ENCODE measurements at places on chromosomes 16 and 17.

GRCh38 chr16:56776562-56776961, 46.6 kb downstream of the NUP93 start:
- H3K4me3 ChIP-seq: no peak overlapping the region
- DNase-seq: no peak
- no peaks in the 10 kb centered on the region for H3K36me3 ChIP-seq
- no peaks in the 10 kb centered on the region for H3K27me3 ChIP-seq
- no peak overlapping the region for H3K27ac ChIP-seq
- peaks cover 11% of the 10 kb centered on the region for H3K4me1 ChIP-seq

GRCh38 chr16:73483934-73484711, 436.2 kb upstream of the ZFHX3 start:
- no peaks in the 10 kb centered on the region for H3K27me3 ChIP-seq
- DNase-seq: no peak
- no peaks in the 10 kb centered on the region for H3K36me3 ChIP-seq
- H3K27ac ChIP-seq: no peak overlapping the region
- H3K4me3 ChIP-seq: no peak overlapping the region

GRCh38 chr16:22190081-22190775, 15.8 kb upstream of the EEF2K start:
- H3K27me3 ChIP-seq: no peaks in the 10 kb centered on the region
- no peaks in the 10 kb centered on the region for H3K36me3 ChIP-seq
- DNase-seq: peak; percentile 99

GRCh38 chr17:81387100-81388090, 7.9 kb upstream of the BAHCC1 start:
- DNase-seq: no peak
- peak overlapping the region; percentile 48 for H3K4me3 ChIP-seq
- peaks cover 93% of the 10 kb centered on the region for H3K27me3 ChIP-seq
- no peaks in the 10 kb centered on the region for H3K4me1 ChIP-seq

- no peaks in the 10 kb centered on the region for H3K27me3 ChIP-seq
- DNase-seq: no peak
- H3K4me3 ChIP-seq: no peak overlapping the region
- H3K4me1 ChIP-seq: no peaks in the 10 kb centered on the region
- no peaks in the 10 kb centered on the region for H3K36me3 ChIP-seq
Observed at GRCh38 chr16:83609178-83609577, 198.6 kb upstream of the HSBP1 start.

GRCh38 chr17:81522491-81523401, 5.4 kb upstream of the FSCN2 start:
- H3K36me3 ChIP-seq: no peaks in the 10 kb centered on the region
- peaks cover 21% of the 10 kb centered on the region for H3K27me3 ChIP-seq
- no peak for DNase-seq
- no peak overlapping the region for H3K27ac ChIP-seq
- no peak overlapping the region for H3K4me3 ChIP-seq

- no peak overlapping the region for H3K4me3 ChIP-seq
- no peak overlapping the region for H3K27ac ChIP-seq
- no peaks in the 10 kb centered on the region for H3K4me1 ChIP-seq
- no peaks in the 10 kb centered on the region for H3K27me3 ChIP-seq
- H3K36me3 ChIP-seq: no peaks in the 10 kb centered on the region
Observed at GRCh38 chr17:78414178-78415162, 36.0 kb downstream of the PGS1 start.

DNA sequence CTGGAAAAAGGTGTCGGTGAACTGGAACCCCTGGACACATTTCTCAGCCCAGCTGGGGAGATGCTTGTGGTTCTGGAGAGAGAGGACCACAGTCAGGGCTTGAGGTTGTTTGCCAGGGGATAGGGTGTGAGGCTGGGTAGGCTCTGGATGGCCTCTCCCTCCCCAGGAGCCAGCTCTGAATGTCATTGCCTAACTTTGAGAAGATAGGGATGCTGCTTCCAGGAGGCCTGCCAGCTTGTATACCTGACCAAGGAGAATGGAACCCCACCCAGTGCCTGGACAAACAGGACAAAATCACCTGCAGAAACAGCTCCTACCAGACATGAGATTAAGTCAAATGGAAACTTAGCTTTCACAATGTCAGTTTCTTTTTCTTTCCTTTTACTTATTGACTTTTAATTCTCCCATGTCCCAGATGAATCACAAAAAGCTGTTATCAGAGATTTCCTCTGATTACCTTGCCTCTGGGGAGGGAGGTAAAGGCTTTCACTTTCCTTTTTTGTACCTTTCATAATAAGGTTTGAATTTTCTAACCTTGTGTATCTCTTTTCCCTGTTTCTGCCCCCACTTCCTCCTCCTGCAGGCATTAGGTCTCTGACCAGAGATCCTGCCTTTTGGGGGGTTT, 29.8 kb upstream of the PLLP start:
- DNase-seq: no peak
- peaks cover 11% of the 10 kb centered on the region for H3K4me1 ChIP-seq
- H3K27me3 ChIP-seq: no peaks in the 10 kb centered on the region
- no peaks in the 10 kb centered on the region for H3K36me3 ChIP-seq
- H3K4me3 ChIP-seq: no peak overlapping the region
- no peak overlapping the region for H3K27ac ChIP-seq

GRCh38 chr16:49513040-49513439, 139.4 kb downstream of the C16orf78 start:
- no peaks in the 10 kb centered on the region for H3K4me1 ChIP-seq
- no peak overlapping the region for H3K27ac ChIP-seq
- H3K27me3 ChIP-seq: no peaks in the 10 kb centered on the region
- H3K4me3 ChIP-seq: no peak overlapping the region
- DNase-seq: peak; percentile 18
- H3K36me3 ChIP-seq: no peaks in the 10 kb centered on the region

DNA sequence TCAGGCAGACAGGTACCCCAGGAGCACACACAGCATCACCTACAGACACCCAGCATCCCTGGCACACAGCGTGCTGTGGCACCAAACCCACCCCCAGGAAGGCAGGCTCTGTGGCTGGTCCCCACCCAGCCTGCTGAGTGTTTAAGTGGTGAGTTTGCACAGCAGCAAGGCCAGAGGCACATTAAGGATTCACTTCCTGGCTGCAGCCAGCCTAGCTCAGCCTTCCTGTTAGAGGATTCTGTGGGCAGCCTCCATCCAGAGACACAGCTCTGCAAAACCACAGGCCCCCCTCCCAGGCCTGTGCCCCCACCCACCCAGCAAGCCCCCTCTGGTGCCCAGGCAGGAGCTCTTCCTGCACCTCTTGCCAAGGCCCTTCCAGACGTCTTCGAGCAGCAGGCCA, 36.1 kb upstream of the PHB1 start:
- peaks cover 95% of the 10 kb centered on the region for H3K27me3 ChIP-seq
- no peak overlapping the region for H3K27ac ChIP-seq
- H3K4me1 ChIP-seq: no peaks in the 10 kb centered on the region
- no peaks in the 10 kb centered on the region for H3K36me3 ChIP-seq
- no peak overlapping the region for H3K4me3 ChIP-seq
- DNase-seq: no peak

DNA sequence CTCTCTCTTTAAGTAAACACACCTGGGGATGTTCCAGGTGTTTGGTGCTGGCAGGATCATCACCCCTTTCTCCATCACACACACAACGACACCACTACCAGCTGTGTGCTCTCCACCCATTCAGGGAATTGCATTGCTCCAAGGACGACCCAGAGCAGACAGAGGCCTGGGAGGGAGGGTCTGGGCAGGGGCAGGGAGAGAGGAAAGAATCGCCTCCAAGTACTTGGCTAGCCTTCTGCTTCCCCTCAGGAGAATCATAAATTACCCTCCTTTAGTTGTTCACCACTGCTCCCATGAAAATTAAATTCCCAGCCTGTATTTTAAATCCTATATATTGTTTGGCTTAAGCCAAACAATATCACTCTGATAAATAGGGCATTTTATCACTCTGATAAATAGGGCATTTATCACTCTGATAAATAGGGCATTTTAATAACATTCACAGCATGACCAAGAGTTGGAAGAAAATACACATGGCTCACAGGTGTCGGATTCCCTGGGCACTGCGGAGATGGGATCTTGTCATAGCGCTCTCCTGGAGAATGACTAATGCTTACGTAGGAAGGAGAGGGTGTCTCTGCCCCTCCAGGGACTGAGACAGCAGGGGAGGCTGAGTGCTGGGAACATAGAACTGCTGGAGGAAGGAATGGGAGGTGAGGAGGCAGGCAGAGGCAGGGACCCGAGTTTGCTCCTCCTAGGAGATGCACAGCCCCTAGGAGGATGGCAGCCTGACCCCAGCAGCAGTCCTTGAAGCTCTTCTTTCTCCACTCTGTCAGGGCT, 673.6 kb downstream of the HS3ST4 start:
- no peak for DNase-seq
- H3K36me3 ChIP-seq: no peaks in the 10 kb centered on the region
- no peak overlapping the region for H3K4me3 ChIP-seq

- no peaks in the 10 kb centered on the region for H3K27me3 ChIP-seq
- H3K4me1 ChIP-seq: no peaks in the 10 kb centered on the region
- no peak overlapping the region for H3K27ac ChIP-seq
- no peak overlapping the region for H3K4me3 ChIP-seq
Observed at GRCh38 chr17:39485555-39485954, 24.3 kb downstream of the CDK12 start.

Measured in MM.1S (cell line).